Small intestine (tissue), 16 donors: ENCODE measurements at places on chromosomes 5 and 9. TPM values are rescaled to one million over a fixed set of nuclear protein-coding genes. Genes with fewer than 3 reads are reported as not detected.

GRCh38 chr9:128117613-128118471 lies 9.7 kb downstream of the PTGES2 start:
- peaks cover 45% of the 10 kb centered on the region for H3K4me1 ChIP-seq
- DNase-seq: peak; percentile 88
- H3K36me3 ChIP-seq: peaks cover 6% of the 10 kb centered on the region
- no peak overlapping the region for H3K27ac ChIP-seq
- H3K4me3 ChIP-seq: no peak overlapping the region

- H3K27me3 ChIP-seq: no peaks in the 10 kb centered on the region
- H3K27ac ChIP-seq: no peak overlapping the region
- no peaks in the 10 kb centered on the region for H3K36me3 ChIP-seq
- H3K4me1 ChIP-seq: no peaks in the 10 kb centered on the region
- DNase-seq: no peak
- H3K4me3 ChIP-seq: no peak overlapping the region
Measured at GRCh38 chr5:147805030-147805454, 22.5 kb upstream of the JAKMIP2 start.

DNA sequence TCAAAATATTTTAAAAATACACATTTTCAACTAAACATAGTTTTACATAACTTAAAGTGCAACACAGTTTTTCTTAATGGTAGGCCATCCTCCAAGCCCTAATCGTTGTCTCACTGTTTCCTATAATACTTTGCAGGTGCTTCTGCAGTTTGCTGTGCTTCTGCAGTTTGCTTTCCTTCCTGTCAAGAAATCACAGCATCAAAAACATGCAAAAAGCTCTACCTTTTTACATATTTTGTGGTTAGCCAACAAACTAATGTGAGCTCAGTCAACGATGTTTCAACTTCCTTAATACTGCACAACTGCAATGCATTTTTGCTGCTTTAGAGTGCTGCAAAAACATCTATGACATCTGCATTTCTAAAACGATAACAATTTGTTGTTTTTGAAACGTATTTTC lies 25.2 kb downstream of the EMB start:
- no peak overlapping the region for H3K27ac ChIP-seq
- no peak for DNase-seq
- no peaks in the 10 kb centered on the region for H3K4me1 ChIP-seq
- no peaks in the 10 kb centered on the region for H3K27me3 ChIP-seq

- no peaks in the 10 kb centered on the region for H3K4me1 ChIP-seq
- peaks cover 28% of the 10 kb centered on the region for H3K27me3 ChIP-seq
- no peak overlapping the region for H3K27ac ChIP-seq
Measured at GRCh38 chr5:31854181-31855133, 215.5 kb downstream of the PDZD2 start.

GRCh38 chr5:81326554-81326953 lies 25.2 kb downstream of the ZCCHC9 start:
- H3K4me3 ChIP-seq: no peak overlapping the region
- H3K36me3 ChIP-seq: no peaks in the 10 kb centered on the region
- DNase-seq: no peak
- no peaks in the 10 kb centered on the region for H3K27me3 ChIP-seq
- no peak overlapping the region for H3K27ac ChIP-seq

DNA sequence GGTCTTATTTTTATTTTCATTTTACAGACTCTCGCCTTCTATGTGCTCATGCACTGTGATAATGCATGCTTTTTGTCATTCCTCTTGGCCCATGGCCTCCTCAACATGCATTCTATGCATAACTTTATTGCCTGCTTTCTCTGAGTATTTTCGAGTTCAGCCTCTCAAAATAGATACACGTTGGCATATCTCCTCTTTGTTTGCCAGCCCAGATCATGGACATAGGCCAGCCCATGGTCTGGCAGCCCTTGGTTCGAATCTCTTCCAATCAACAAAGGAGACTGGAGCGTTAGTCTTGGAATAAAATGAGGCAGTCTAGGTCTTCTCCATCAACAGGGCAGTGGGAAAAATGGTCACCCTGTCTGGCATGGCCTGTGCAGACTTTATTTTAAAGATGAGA lies 279.5 kb upstream of the ADAMTS16 start:
- no peak overlapping the region for H3K27ac ChIP-seq
- no peaks in the 10 kb centered on the region for H3K27me3 ChIP-seq
- no peak for DNase-seq
- H3K36me3 ChIP-seq: no peaks in the 10 kb centered on the region
- H3K4me3 ChIP-seq: no peak overlapping the region

GRCh38 chr5:80919678-80920196 lies 40.4 kb upstream of the RASGRF2 start:
- H3K27me3 ChIP-seq: no peaks in the 10 kb centered on the region
- H3K36me3 ChIP-seq: no peaks in the 10 kb centered on the region
- H3K27ac ChIP-seq: no peak overlapping the region
- no peak for DNase-seq

Gene FAM151B
- 0.73 TPM for polyA plus RNA-seq

Gene LRRC70
- polyA plus RNA-seq: 3.0 TPM
